ENCODE measurements at places on chromosomes 2 and 18.
A peak's percentile ranks its signal among the peaks of the same experiment; 100 is the strongest.

DNA sequence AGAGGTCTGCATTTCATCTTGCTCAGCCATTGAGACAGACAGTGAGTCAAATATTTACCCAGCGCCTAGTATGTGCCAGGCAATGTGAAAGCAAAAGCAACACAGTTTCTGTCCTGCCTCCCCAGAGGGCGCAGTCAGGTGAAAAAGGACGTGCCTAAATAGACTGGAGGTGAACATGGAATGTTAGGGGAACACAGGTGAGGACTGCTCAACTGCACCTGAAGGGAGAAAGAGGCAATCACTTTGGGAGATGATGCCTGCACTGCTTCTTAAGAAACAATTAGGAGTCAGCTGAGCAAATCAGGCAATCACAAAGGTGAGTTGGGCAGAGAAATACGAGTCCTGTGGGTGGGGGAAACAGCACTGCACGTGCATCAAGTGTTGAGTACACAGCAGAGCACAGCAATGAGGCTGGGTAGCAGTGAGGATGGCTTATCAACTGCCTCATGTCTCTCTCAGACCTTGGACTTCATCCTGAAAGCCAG is 218.3 kb upstream of the SMAD7 start:
- DNase-seq = no peak

DNA sequence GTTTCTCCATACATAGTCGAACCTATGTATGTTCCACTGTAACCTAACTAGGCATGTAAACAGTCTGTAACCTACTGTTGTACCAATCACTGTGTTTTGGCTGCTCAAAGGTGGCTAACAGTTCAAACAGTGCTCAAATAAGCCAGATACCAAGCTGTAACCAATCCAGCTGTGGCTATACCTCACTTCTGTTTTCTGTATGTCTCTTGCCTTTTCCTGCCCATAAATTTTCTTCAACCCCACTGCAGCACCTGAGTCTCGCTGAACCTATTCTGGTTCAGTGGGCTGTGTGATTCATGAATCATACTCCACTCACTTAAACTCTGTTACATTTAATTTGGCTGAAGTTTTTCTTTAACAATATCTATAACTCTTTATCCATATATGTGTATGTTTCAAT is 340.7 kb downstream of the LPIN1 start:
- DNase-seq = no peak

DNA sequence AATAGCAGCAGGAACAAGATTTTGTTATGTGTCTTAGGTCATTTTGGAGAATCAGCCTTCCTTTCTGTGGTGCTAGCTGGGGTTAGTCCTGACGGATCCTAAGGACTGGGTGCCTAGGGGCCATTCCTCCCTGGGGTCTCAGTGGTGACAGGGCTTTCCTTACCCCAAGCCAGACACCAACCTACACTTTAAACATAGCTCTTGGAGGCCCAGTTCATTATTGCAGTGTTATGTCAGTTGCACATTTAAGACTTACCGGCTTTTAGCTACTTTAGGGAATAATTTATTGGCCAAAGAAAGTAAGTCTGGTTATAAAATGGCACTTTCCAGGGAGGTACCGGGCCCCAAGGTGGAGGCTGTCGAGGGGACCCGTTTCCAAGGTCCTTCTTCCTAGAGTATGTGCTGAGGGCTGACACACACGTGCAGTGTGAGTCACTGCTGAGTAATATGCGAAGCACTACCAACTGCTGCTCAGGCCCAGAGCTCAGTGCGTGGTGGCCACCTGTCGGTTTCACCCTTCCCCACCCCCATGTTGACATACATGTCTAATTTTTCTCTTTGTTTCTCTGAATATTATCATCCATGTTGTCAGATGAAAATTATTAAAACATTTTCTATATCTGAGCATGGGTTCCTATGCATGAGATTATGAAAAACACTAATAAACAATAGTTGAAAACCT is 37.0 kb upstream of the GRHL1 start:
- peak; percentile 45 for DNase-seq

GRCh38 chr18:78721981-78722380 is 257.6 kb upstream of the SALL3 start:
- DNase-seq = no peak

DNA sequence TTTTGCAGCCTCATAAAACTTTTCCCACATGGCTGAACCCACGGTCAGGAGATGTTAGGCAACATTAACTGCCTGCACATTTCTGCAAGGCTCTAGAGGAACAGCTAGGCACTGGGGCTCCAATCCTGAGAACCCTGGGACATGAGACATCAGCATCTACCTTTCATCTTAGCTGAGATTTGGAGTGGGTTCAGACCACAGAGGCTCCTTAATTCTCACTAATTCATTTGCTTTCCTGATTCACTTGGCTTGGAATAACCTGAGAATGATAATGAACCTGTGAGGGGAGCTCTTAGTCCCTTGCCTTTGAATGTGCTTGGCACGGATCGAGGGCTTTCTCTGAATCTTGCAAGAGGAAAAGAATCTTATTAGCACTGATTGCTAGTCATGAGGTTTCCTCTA is 266.2 kb downstream of the FIGN start:
- DNase-seq = peak; percentile 73

DNA sequence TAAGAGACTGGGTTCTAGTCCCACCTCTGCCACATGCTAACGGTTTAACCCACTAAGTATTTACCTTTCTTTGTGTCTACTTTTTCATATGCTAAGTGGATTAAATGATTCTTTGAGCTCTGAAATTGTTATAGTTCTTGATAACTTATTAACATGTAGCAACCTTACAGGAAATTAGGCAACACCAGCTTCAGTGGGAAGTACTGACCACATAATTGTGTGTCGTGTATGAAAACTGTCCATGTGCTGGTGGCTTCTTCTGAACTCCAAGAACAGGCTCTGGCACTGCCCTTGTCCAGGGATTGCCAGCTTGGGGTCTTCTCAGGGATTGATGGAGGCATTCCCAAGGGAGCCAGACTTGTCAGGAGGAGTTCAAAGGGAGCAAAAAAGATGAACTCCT is 427.7 kb downstream of the TGIF1 start:
- DNase-seq = no peak

DNA sequence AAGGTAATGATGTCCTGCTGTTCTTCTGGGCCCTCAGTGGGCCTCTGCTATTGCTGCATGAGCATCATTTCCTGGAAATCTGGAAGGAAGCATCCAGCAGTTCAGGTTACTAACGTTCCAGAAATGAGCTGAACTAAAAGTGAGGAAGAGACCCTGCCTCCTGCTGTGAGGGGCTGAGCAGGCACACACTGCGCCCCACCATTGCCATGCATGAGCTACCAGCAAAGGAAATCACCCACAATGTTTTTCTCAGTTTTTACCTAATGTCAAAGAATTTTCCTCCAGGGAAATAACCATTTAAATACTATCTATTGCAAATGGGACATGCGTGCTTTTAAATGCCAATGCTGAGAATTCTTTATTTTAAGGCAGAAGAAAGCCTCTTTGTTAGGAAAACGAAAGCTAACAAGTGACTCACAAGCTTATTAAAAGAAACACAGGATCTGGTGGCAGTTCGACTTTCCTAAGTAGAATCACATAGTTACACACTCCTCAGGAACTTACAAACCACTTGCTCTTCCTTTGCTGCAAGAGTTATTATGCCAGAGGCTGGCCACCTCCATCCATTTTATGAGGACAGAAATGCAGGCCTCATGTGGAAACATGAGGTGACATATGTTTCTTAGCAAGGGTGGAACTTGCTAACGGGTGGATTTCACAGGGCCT is 152.6 kb upstream of the TTC39C start:
- peak; percentile 77 for DNase-seq

- no peak for DNase-seq
These were observed 62.1 kb downstream of the COBLL1 start for GRCh38 chr2:164779383-164780057.

- no peak for DNase-seq
These were observed 683.0 kb downstream of the DSC3 start for GRCh38 chr18:30359521-30359920.

- DNase-seq = no peak
These were observed 55.3 kb upstream of the SERPINE2 start for GRCh38 chr2:224094413-224094812.

DNA sequence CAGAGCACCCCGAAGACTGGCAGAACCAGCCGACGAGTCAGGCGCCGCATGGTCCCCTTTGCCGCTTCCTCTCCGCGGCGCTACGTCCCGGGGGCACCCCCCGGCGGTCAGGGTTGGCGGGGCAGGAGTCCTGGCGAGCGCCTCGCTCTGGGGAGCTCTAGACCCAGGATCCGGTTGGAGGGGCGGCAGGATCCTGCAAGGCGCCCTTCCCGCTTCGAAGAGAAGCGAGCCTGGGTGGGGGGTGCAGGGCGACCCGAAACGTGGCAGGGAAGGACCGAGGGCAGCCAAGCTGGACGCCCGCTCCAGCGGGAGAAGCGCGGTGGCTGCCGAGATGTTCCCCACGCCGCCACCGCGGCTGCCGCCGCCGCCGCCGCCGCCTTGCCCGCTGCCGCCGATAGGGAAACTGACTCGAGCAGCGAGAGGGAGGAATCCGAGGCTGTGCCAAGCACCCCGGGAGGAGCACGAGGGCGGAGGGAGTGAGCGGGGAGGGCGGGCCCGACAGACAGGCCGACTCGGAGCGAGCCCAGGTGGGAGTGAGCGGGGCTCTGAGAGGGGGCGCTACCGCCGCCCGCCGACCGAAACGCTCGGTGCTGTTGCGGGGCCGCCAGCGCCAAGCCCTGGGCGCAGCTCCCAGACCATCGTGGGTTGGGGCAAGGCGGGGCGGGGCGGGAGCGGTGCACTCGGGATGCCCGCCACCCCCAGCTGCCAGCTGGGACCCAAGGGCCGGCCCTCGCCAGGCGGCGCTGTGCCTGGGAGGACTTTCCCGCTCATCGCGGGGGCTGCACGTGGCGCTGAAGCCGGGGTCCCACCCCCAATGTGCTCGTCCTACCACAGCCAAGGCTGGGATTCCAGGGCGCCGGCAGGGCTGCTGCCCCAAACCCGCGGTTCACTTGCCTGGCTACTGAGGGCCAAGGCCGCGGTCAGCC is at the start of gene GALNT14:
GALNT14 (minus strand) TSS at position 404 of the 926 bp plus-strand sequence; CDS start at position 50, 354 bp downstream.
- no peak for DNase-seq

Measured in astrocyte of the cerebellum (primary cell).